ENCODE measurements at places on chromosomes 6 and 20. TPM values are rescaled to one million over a fixed set of nuclear protein-coding genes. Genes with fewer than 3 reads are reported as not detected.

CALHM6 gene
- total RNA-seq, result 0.27 TPM

CHMP4B gene
- total RNA-seq, result 42.6 TPM

THBS2 gene
- 44.7 TPM for total RNA-seq

LY6G6F gene
- not detected for total RNA-seq

POPDC3 gene
- total RNA-seq, result 5.1 TPM

GGTLC1 gene
- not detected for total RNA-seq

TCP11 gene
- total RNA-seq, result 0.62 TPM

HIVEP2 gene
- 6.6 TPM for total RNA-seq

LPA gene
- total RNA-seq, result 0.17 TPM

OR2H2 gene
- not detected for total RNA-seq

CCM2L gene
- total RNA-seq, result 13.3 TPM

NXT1 gene
- 40.5 TPM for total RNA-seq

ZNF334 gene
- total RNA-seq, result 15.2 TPM

ENPP3 gene
- total RNA-seq, result not detected

TGM6 gene
- total RNA-seq, result not detected

B3GAT2 gene
- total RNA-seq, result 1.8 TPM

GRIK2 gene
- total RNA-seq, result 3.0 TPM

IFNGR1 gene
- 29.4 TPM for total RNA-seq

GPR63 gene
- 19.6 TPM for total RNA-seq

ULBP2 gene
- total RNA-seq, result 1.1 TPM

OR2B6 gene
- not detected for total RNA-seq

GSTA2 gene
- total RNA-seq, result not detected

TP53TG5 gene
- not detected for total RNA-seq

RALY gene
- 167 TPM for total RNA-seq

PNPLA1 gene
- total RNA-seq, result not detected

TMEM151B gene
- total RNA-seq, result 14.6 TPM

MTFR2 gene
- total RNA-seq, result 7.4 TPM

CAGE1 gene
- 0.07 TPM for total RNA-seq

HTR1E gene
- total RNA-seq, result 0.19 TPM

C4B gene
- not detected for total RNA-seq

MYCT1 gene
- 1.6 TPM for total RNA-seq

POM121L2 gene
- 0.07 TPM for total RNA-seq

IPCEF1 gene
- 0.27 TPM for total RNA-seq

SDC4 gene
- 35.4 TPM for total RNA-seq

TAF8 gene
- total RNA-seq, result 26.5 TPM

HMGN3 gene
- 166 TPM for total RNA-seq
